Nucleus accumbens (tissue), 56 donors: ENCODE measurements at places on chromosomes 4 and X.

DNA sequence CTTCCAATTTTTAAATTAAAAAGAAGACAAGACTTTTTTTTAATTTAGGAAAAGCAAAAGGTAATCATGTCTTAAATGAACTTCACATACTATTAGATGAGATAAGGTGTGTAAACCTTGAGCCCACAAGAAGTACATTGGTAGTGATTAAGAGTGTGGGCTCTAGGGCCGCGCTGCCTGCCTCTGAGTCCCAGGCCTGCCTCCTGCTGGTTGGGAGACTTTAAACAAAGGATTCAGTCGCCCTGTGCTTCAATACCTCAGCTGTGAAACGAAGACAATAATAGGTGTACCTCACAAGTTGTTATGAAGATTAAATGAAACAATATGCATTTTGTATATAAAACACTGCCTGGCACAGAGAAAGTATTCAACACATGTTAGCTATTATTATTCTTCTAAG is 95.9 kb upstream of the MYOZ2 start:
- DNase-seq: no peak

- DNase-seq: no peak
Measured at GRCh38 chrX:43735957-43736356, 79.9 kb downstream of the MAOA start.

- DNase-seq: no peak
Measured at GRCh38 chr4:2367626-2368025, 50.8 kb downstream of the ZFYVE28 start.

GRCh38 chr4:52298444-52298843 is 247.3 kb downstream of the SPATA18 start:
- no peak for DNase-seq

GRCh38 chr4:54063737-54064316 is 578 bp downstream of the CHIC2 start:
- DNase-seq: peak; percentile 51

GRCh38 chr4:184007891-184008290 is 102.8 kb downstream of the STOX2 start:
- DNase-seq: no peak

- DNase-seq: no peak
Measured at GRCh38 chrX:22536746-22537304, 264.1 kb downstream of the CBLL2 start.

DNA sequence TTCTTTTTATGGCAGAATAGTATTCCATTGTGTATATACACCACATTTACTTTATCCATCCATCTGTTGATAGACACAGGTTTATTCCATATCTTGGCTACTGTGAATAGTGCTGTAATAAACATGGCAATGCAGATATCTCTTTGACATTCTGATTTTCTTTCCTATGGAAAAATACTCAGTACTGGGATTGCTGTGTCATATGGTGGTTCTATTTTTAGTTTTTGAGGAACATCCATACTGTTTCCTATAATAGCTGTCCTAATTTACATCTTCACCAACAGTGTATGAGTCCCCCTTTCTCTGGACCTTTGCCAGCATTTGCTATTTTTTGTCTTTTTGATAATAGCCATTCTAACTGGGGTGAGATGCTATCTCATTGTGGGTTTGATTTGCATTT is 73.5 kb downstream of the GPAT3 start:
- DNase-seq: no peak

- no peak for DNase-seq
Measured at GRCh38 chr4:174137698-174138097, 145.8 kb downstream of the FBXO8 start.

GRCh38 chr4:100907465-100908454 is 389.9 kb upstream of the EMCN start:
- no peak for DNase-seq

GRCh38 chr4:25919676-25920075 is 5.7 kb downstream of the SMIM20 start:
- no peak for DNase-seq

- no peak for DNase-seq
Measured at GRCh38 chr4:4776335-4776734, 83.1 kb upstream of the MSX1 start.

DNA sequence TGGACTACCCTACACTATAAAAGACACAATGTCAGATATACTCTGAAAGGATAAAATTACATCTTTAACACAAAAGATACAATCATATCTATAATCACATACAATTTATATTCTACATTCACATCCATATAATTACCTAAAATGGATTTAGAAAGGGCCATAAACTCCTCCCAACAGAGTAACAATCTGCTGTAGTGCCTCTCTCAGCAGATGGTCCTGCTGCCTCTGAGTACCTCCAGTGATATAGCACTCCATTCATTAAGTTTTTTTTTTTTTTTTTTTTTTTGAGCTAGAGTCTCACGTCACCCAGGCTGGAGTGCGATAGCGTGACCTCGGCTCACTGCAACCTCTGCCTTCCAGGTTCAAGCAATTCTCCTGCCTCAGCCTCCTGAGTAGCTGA is 7.4 kb downstream of the ANKRD37 start:
- no peak for DNase-seq

DNA sequence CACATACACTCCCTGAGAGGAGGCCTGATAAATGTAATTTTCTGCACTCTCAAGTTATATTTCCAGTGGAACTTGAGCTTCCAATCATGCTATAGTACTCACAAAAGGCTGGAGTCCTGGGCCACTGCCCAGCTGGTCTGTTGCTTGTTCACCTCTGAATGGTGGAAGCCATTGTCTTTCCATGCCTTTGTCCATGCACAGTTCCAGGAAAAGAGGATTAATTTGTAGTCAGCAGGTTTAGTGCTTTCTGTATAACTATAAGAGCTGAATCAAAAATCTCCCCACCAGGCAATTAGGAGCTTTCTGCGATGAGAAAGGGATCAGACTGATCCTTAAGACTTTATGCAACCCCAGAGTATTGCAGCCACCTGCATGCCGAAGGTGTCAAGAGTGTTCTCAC is 195.4 kb upstream of the PGRMC2 start:
- DNase-seq: no peak

DNA sequence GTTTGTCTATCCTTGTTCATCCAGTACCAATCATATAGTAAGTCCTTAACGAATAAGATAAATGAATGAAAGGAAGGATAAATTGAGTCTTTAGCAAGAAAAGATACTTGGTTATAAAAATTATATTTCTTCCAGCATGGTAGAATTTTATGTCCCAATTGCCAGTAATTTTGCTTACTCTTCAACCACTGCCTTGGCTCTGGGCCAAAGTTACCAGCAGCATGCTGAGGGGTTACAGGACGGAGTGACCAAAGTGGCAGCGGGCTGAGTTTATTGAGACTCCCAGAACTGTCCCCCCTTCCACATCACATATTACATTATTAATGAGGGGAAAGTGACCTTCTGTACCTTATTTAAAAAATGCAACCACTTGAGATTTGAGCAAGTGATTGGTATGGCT is 121.7 kb downstream of the RASGEF1B start:
- no peak for DNase-seq

GRCh38 chr4:47926667-47927258 is 12.4 kb upstream of the NFXL1 start:
- peak; percentile 15 for DNase-seq

- DNase-seq: no peak
Measured at GRCh38 chr4:39453738-39454137, 5.0 kb downstream of the RPL9 start.

DNA sequence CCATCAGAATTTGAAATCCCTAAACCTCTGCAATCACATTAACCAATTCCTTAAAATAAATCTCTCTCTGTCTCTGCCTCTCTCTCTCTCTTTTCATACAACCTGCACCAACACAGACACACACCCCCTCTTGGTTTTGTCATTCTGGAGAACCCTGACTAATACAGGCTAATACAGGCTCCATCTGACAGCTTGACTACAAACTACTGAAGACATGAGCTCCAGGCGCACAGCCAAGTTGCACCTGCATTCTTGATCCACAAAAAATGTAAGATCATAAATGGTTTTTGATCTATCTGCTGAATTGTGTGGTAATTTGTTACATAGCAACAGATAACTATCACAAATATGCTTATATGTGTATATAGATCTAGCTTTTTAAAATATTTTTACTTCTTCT is 2414.2 kb downstream of the PCDH7 start:
- no peak for DNase-seq

DNA sequence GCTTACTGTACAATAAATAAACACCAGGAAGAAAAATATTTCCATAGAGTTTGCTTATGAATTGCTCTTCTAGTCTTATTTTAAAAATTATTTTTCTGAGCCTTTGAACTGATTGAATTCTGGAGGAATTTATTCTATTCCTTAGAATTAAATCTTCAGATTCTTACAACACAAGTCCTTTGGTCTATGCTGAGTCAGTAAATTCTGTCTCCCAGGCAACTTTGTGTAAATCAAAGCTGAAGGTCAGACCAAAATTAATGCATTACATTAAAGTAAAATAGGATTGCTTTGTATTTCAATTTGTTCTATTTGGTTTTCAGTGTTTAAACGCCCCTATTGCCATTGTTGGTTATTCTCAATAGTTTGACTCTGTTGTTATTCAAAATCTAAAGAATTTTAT is 26.8 kb upstream of the STPG2 start:
- DNase-seq: no peak

GRCh38 chrX:133384454-133384853 is 30.8 kb downstream of the GPC4 start:
- DNase-seq: no peak

- DNase-seq: no peak
Measured at GRCh38 chr4:99894998-99895397, 771 bp upstream of the LAMTOR3 start.

DNA sequence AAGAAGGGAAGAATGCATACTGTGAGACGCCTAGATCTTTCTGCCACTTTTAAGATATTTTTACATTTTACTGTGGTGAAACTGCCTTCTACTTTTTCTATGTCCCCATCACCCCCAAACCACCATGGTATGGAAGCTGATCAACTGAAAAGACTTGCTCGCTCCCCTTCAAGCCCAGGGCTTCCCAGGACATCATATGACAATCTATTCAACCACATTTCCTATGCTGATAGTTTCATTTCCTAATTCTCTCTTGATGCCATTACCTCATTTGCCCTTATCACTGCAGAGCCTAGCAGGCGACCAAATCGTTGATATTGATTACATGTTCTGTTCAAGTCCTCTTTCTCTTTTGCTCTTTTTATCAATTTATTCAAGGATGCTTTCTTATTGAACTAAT is 40.1 kb upstream of the KLHL34 start:
- no peak for DNase-seq

DNA sequence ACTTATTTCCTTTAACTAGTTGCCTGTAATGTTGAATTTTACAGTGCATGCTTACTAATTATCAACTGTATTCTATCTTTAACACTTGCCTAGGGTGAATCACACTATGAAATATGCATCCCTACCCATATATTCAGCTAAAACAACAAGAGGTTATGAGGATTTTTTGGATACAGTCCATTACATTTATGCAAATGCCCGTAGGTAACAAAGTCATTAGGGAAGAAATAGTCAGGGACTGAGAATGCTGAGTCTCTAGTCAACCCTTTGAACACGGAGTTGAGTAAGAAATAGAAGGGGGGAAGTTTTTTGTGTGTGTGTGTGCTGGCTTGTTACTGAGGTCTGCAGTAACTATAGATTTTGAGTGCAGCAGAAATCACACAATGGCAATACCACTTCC is 26.1 kb upstream of the CBLL2 start:
- DNase-seq: no peak

DNA sequence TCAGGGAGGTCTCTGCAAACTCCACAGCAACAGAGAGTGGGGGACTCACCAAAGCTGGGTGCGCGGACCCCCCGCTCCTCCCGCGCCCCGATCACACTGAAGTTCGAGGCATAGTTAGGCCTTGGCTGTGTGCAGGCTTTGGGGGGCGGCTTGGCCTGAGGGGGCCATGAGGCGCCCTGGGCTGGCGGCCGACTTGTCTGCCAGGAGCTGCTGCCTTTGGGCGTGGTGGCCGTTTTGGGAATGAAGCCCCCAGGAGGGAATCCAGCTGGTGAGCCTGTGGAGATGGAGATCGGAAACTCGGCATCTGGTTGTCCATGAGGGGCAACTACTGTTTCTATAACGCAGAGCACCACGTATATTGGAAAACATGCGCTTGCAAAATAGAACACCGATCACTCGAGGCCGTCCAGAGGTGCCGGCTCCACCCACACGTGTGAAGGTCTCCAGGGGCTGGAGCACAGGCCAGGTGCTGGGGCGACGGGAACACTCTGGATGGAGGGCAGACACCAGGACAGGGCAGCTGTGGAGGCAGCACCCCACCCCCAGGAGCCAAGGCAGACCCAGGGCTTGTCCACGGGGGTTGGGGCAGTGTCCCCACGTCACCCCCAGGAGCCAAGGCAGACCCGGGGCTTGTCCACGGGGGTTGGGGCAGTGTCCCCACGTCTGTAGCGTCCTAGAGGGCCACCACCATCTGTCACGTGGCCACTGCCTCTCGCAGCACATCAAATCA is 25.9 kb upstream of the CPLX1 start:
- no peak for DNase-seq

- no peak for DNase-seq
Measured at GRCh38 chr4:7326693-7327340, 107.9 kb downstream of the PSAPL1 start.

DNA sequence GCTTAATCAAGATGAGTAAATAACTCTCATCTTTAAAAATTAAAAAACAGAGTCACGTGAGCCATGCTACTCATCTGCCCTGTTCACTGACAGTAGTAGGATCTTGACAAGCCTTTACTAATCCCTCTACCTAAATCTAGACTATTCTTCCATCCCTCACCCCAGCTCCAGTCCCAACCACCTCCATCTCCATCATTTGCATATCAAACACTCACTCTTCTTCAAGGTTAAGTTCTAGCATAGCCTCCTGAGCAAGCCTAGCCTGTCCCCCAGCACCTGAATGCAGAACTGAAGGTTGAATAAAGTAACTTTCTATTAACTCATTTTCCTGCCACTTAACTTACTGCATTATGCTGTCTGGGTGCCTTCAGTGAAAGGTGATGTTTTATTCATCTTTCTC is 72.5 kb downstream of the YIPF7 start:
- DNase-seq: no peak

DNA sequence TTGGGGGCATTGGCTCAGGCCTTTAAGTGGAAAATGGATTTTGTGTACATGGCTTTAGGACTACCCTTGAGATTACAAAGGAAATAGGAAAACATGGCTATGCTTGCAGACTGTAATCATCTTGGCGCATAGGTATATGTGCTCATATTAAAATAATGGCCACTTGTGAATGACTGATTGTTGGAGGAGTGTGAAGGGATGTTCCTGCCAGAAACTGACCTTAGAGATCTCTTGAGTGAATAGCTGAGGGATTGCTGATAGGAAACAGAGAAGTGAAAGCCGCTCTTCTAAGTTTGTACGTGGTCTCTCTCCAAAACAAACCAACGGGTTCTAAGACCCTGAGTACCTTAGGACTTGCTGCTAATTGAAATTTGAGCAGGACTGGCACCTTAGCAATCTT is 186.0 kb downstream of the MGST2 start:
- DNase-seq: no peak

GRCh38 chrX:129478516-129478915 is 44.8 kb downstream of the SMARCA1 start:
- DNase-seq: no peak

GRCh38 chr4:150679018-150679764 is 97.2 kb downstream of the MAB21L2 start:
- no peak for DNase-seq
